ENCODE measurements at places on chromosomes 16 and 17.

- DNase-seq, result no peak
Observed at GRCh38 chr17:77802811-77803220, 155.7 kb upstream of the TNRC6C start.

DNA sequence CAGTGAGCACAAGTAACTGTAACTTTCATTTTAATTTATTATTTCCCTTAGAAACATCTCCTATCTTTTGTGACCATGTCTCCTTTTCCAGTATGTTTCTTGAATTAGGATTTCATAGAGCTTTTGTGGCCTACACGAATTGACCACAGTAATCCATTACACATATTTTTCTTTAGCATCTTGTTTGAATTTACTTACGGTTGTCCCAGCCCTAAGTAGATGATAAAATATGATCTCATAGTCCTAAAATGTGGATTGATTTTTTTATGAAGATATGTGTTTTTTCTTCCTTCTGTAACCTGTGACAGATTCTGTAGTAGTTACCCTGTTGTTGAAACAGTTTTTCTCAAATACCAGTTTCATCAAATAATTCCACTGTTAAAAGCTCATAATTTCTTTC lies 61.5 kb downstream of the NF1 start:
- DNase-seq, result no peak

DNA sequence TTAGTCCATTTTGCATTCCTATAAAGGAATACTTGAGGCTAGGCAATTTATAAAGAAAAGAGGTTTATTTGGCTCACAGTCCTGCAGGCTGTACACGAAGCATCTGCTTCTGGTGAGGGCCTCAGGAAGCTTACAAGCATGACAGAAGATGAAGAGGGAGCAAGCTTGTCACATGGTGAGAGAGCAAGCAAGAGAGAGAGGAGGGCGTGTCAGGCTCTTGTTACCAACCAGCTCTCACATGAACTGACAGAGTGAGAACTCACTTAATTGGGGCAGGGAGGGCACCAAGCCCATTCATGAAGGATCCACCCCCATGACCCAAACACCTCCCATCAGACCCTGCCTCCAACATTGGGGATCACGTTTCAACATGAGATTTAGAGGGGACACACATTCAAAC lies 1.6 kb downstream of the CHCT1 start:
- DNase-seq, result no peak

DNA sequence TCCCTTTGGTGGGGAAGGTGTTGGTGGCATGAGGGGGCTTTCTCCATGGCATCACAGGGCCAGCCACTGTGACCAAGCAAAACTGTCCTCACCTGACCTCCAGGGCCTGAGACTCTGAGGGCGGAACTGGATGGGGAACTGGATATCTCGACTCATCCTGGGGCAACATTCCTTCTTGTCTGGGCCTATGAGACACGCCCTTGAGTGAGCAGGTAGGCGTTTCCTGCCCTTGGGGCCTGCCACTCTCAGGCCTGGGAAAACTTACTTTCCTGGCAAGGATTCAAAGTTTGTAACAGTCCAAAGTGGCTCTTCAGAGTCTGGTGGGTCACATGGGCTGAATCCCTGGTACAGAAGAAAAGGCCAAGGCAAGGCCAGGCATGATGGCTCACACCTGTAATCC lies 9.6 kb downstream of the MT1X start:
- DNase-seq, result no peak

DNA sequence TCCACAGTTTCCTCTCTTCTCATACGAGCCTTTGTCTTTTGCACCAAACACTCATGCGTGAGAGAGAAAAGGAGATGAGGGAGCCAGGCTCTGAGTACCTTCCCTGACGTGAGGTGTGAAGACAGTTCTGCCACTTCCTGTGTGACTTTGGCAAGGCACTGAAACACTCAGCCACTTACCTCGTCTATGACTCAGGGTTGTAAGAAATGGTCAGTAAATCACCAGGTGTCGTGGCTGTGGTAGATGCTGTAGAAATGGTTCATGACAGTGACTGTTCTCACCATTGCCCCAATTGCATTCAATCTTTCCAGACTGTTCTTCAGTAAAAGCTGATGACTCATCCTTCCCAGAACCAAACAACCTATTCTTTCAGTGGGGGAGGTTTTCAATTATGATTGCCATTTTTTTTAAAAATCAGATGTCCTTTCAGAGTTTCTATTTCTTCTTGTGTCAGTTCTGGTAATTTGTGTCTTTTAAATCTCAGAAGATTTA lies 49.2 kb upstream of the CBFA2T3 start:
- no peak for DNase-seq

DNA sequence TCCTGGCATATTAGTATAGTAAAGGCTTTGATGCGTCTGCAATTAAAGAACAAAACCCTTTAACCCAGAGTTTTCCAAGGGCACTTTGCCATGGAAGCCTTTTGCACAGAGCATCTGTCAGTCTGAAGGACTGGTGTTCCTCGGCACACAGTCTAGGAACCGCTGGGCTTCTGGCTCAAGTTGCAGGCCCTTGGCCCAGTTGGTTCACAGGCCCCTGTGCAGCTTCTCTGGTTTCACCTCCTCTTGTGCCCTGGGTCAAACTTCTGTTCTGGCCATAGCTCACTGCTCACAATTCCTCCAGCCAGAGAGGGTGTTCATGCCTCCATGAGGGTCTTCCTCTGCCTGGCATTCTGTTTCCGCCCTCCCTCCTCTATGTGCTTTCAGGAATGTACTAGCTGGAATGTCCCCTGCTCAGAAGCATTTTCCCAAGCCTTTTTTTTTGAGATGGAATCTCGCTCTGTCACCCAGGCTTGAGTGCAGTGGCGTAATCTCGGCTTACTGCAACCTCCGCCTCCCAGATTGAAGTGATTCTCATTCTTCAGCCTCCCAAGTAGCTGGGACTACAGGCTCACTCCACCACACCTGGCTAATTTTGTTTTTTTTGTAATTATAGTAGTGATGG lies 34.5 kb upstream of the TEX2 start:
- DNase-seq, result no peak

- no peak for DNase-seq
Observed at GRCh38 chr16:86773354-86773715, 195.0 kb downstream of the FOXL1 start.

DNA sequence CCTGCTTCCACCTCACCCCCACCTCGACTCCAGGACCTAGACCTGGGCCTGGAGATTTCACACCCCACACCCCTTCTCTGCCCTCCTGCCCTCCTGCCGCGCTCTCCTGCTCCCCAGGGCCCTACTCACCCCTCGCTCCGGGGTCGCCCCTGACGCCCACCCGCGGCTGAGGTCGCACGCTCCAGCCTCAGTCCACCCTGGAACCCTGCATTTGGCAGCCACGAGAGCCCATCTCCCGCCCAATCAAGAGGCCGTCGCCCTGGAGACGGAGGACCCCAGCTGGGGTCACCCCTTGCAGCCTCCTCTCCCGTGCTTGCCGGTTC lies 16.1 kb downstream of the TLE7 start:
- no peak for DNase-seq

- peak; percentile 58 for DNase-seq
Observed at GRCh38 chr17:17416007-17416399, 60.8 kb upstream of the MED9 start.

DNA sequence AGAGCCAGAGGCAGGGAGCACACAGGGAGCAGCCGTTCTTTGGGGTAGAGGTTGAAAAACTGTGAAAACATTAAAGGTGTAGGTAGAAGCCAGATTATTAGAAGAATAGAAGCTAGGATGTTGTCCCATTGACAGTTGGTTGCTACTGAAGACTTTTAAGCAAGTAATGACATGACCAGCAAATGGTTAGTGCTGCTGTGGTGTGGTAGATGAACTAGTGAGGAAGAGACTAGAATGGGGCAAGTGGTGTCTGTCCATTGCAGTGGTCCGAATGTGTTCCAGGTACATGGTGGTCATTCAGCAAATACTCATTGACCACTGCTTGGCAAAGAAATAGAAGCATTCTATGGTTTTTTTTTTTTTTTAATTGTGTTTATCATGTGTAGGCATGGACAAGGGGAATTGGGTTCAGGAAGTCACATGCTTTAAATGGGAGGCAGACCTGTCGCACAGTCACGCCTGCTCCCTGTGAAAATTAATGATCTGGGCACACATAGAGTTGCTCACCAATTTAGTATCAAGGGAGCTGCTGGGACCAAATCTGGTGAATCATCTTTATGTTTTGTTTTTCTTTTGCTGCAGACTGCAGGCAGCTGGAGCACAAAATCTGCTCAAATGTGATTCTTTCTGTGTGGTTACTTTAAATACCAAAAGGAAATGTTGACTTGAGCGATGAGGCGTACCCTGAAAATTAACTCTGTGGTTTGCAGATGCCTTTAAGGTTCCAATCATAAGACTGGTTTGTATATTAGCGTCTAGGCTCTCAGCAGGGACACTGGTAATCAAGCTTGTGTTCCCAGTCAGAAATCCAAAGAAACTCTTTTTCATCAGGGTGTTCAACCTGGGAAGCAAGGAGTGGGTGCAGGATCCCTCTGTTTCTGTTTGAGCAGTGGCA lies 30.7 kb downstream of the YPEL2 start:
- peak; percentile 42 for DNase-seq

DNA sequence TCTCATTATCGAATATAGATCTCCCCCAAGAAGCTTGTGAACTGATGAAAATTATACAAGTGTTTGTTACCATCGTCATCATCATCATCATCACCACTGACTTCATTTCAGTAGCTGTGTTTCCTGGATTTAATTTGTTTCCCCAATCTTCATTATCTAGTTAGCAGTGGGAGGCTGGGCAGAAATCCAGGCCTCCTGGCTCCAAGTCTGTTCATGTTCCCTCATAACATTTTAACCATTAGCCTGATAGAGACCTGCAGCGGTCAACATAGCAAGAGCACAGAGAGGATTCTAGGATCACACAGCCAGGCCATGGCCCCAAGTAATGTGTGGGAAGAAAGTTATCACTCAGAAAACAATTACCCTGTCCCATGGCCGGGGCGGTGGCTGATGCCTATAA lies 526.2 kb upstream of the CDH11 start:
- DNase-seq, result no peak

DNA sequence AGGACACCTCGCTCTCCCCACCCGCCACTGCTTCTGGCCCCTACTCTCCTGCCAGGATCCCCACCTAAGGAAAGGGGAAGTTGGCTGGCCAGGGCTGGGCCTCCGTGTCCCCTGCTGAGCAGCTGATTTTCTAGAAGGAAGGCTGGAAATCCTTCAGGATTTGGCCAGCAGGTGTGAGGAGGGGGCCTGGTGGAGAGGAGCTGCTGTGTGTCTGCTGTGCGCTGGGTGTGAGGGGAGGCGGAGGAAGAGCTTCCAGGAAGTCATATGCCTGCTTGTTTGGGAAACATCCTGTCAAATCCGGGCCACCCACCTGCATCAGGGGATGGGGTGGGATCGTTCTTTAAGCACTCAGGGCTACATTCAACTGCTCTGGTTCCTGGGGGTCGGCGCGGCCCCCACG lies 28.6 kb downstream of the TPSG1 start:
- no peak for DNase-seq

- no peak for DNase-seq
Observed at GRCh38 chr17:17413215-17413792, 63.5 kb upstream of the MED9 start.

DNA sequence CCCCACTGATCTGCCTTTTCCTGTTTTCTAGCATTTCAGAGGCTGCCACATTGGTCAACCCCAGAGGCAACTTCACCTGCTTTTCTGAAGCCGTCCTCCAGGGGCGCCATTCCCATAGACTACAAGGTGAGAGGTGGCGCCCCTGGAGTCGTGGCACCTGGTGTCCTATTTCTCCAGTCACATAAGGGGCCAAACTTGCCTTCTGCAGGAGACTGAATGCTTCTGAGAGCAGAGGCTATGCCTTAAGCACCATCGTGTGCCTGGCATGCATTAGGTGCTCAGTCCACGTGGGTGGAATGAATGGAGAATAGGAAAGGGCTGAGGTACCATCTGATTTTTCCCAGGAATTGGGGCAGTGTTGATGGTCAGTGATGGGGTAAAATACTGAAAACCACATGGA lies 164.8 kb downstream of the HAPSTR1 start:
- peak; percentile 44 for DNase-seq

DNA sequence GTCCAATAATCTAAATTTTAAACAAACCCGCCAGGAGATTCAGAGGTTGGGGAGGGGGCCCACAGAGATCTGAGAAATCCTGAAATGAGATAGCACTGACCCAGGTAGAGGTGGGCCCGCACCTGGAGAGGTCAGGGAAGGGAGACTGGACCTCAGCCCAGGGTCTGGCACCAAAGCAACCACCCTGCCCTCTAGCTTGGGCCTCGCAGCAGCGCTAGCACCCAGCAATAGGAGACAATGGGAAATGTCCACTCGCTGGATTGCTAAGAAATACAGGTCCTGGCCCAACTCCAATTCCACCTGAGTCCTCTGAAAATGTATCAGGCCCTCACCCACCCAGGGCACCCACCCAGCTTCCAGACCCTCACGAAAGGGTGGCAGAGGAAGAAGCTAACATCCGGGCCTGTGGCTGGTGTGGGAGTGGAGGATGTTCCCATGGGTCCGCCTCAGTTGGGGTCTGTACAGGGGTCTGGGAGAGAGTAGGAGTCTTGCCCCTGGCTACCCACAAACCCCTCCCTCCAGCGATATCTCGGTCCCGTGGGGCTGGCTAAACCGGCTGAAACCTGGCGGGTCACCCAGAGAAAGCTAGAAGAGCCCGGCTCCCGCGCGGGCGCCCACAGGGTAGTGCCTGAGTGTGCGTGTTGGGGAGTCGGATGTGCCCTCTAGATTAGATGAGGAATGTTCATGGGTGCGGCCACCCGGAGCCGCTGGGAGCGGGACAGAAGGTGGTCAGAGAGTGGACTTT lies 1.1 kb downstream of the PLLP start:
- DNase-seq, result no peak

- DNase-seq, result no peak
Observed at GRCh38 chr17:81666092-81666341, 388 bp downstream of the OXLD1 start.

GRCh38 chr16:56191156-56191815 lies at the start of gene GNAO1:
Gene GNAO1, plus strand, starts transcription at chr16:56191489. Its CDS starts 747 bp downstream, at chr16:56192236.
- DNase-seq, result peak; percentile 65

GRCh38 chr16:69064764-69065313 lies 40.6 kb upstream of the HAS3 start:
- DNase-seq, result no peak

DNA sequence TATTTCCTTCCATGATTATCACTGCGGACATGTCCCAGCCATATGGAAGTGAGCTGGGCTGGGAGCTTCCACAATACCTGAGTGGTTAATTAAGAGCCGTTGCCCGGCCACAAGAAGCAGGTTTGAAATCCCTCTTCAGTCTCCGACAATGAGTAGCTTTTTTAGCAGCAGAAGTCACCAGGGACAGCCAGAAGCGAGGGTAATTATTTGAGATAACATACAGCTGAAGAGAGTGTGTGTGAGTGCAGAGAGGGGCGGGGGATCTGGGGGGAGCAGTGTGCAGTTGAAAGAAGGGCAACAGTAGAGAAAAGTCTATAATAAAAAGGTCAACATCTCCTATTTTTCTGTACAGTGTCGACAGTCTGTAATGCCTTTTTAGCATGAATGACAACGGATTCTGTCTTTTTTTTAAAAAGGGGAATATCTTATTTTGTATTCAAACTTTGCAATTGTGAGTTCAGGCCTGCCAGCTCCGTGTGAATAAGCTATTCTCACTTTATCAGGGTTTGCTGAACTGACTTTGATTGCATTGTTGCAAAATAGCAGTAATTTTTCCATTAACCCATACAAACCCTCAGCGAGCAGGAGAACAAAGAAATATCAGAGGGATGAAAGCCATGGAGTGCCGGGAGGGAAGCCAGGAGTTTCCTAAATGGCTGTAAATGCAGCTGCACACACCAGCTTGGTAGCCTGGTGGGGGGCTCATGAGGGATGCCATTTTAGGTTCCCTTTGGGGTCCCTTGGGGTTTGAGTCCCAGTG lies 220.3 kb upstream of the IRX3 start:
- no peak for DNase-seq

- peak; percentile 81 for DNase-seq
Observed at GRCh38 chr16:106623-107324, 28.7 kb downstream of the MPG start.
